Cerebellar cortex (tissue), 1 donor: ENCODE measurements at places on chromosomes 5 and 9.
A peak's percentile ranks its signal among the peaks of the same experiment; 100 is the strongest.

- no peak for DNase-seq
These were observed 47.1 kb upstream of the RXRA start for GRCh38 chr9:134278974-134279640.

DNA sequence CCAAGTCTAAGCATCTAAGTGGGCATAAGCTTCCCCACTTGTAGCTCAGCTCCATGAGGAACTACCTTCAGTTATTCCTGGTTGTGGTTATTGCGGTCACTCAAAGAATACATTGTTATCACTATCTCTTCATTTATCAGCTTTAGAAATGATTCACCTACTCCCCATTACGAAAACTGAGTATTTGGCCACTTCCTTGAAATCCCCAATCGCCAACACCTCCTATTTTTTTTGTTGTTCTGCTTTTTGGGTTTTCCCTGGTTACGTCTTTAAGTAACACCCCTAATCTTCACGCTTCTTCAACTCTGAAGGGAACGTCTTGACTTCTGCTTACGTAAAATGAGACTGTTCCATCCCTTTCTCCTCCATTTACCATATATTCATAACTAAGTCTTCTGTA, 20.7 kb downstream of the MAPK9 start:
- no peak for DNase-seq

GRCh38 chr9:86819552-86819951, 127.8 kb downstream of the GAS1 start:
- DNase-seq, result no peak

DNA sequence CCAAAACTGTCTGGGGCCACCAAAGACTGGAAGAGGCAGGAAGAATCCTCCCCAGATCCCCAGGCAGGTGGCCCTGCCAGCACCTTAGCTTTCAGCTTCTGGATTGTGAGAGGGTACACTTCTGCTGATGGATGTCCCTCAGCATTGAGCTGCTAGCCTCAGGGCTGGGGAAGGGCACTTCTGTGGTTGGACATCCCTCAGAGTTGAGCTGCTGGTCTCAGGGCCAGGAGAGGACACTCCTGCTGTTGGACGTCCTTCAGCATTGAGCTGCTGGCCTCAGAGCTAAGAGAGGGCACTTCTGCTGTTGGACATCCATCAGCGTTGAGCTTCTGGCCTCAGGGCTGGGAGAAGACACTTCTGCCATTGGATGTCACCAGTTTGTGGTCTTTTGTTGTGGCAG, 83.8 kb upstream of the FCN1 start:
- no peak for DNase-seq

DNA sequence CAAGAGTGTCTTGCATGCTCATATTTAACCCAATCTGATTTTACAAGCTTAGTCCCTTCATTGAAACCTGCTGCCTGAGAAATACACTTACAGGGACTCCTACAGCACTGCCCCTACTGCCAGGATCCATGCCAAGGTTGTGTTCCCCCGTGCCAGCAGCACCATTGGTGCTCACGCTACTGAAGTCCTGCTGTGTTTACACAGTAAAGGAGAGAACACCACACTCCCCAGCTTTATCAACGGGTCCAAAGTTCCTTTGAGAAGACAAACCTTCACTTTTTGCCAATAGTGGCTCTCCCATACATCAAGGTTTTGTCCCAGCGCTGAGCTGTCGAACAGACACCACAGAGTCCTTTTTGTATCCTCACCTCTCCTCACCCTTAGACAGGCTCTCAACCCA, 155.1 kb upstream of the WWC1 start:
- no peak for DNase-seq

DNA sequence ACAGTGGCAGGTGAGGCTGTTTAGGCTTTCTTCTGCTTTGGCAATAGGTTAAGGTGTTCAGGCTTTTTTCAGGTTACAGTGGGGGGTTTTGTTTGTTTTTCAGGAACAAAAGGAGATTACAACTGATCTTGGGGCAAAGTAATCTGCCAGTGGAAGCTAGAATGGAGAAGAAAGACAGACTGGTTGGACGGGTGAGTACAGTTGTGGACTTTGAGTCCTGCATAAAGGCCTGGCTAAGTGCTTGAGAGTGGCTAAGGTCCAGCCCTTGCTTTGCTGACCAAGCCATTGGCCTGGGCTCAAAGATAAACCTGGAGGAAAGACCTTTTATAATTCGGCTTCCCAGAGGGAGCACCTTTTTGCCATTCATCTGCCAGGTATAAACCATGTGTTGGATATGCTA, 63.1 kb downstream of the MTMR12 start:
- peak; percentile 33 for DNase-seq
